ENCODE measurements at places on chromosomes 11 and 22. TPM values are rescaled to one million over a fixed set of nuclear protein-coding genes. Genes with fewer than 3 reads are reported as not detected.

GRCh38 chr11:34331329-34331728 lies 26.5 kb downstream of the ABTB2 start:
- H3K27me3 ChIP-seq, result peaks cover 15% of the 10 kb centered on the region
- H3K27ac ChIP-seq, result no peak overlapping the region
- H3K36me3 ChIP-seq, result no peaks in the 10 kb centered on the region
- H3K4me3 ChIP-seq, result no peak overlapping the region
- no peak for DNase-seq

- H3K4me1 ChIP-seq, result no peaks in the 10 kb centered on the region
- no peaks in the 10 kb centered on the region for H3K27me3 ChIP-seq
- DNase-seq, result no peak
- H3K36me3 ChIP-seq, result no peaks in the 10 kb centered on the region
- no peak overlapping the region for H3K27ac ChIP-seq
- H3K4me3 ChIP-seq, result no peak overlapping the region
Observed at GRCh38 chr11:103703954-103704353, 332.5 kb upstream of the DDI1 start.

DNA sequence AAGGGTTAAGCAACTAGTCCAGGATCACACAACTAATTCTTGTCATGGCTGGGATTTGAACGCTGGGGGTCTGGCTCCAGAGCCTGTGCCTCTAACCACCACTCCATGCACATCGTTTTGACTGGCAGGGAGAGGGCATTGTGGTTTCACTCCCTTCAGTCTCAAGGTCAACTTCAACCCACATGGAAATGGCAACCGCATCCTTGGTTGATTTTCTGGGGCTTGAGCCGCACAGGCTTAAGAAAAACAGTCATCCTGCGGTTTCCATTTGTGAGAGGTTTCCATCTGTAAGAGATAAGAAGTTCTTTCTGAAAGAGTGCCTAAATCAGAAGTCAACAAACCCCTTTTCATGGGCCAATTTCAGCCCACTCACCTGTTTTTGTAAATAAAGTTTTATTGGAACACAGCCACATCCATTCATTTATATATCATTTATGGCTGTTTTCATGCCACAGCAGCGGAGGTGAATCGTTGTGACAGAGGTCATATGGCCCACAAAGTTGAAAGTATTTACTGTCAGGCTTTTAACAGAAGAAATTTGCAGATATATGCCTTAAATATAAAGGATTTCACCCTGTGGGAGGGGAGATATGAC lies 65.7 kb downstream of the SGSM1 start:
- no peaks in the 10 kb centered on the region for H3K36me3 ChIP-seq
- DNase-seq, result no peak
- no peaks in the 10 kb centered on the region for H3K27me3 ChIP-seq
- no peak overlapping the region for H3K27ac ChIP-seq

DNA sequence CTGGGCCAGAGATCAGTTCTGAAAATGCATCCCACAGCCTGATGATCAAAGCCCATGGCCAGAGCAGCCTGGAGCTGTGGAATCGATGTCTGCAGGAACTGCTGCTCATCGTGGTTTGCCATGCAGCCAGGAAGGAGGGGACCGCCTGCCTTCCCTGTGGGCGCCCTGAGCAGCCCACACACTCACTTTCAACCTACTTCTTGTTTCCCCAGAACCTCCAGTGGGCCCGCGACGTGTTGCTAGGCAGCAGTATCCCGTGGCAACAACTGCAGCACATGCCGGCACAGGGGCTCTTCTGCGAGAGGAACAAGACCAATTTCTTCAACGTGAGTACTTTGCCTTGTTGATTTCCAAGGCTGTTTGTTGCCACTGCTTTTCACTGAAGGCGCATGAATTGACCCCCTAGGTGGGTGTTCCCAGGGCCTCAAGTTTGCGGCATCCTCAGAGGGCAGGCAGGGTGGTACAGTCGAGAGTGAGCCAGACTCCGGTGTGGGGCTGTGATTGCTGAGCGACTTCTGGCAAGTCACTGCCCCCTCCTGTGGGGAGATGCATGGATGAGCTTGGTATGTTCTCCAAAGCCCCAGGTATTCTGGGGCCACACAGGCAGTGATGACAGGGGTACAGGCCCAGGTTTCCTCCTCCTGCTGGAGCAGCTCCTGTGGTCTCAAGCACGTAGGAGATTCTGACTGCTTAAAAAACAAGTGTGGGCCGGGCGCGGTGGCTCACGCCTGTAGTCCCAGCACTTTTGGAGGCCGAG lies 47.0 kb upstream of the SUSD2 start:
- H3K4me3 ChIP-seq, result peak overlapping the region; percentile 15
- peaks cover 20% of the 10 kb centered on the region for H3K36me3 ChIP-seq
- H3K27ac ChIP-seq, result peak overlapping the region; percentile 42
- peak; percentile 78 for DNase-seq
- no peaks in the 10 kb centered on the region for H3K27me3 ChIP-seq

- H3K36me3 ChIP-seq, result no peaks in the 10 kb centered on the region
- DNase-seq, result no peak
- peaks cover 4% of the 10 kb centered on the region for H3K27me3 ChIP-seq
- H3K4me1 ChIP-seq, result peaks cover 11% of the 10 kb centered on the region
- H3K27ac ChIP-seq, result no peak overlapping the region
Observed at GRCh38 chr11:111465400-111465799, 46.8 kb downstream of the BTG4 start.

DNA sequence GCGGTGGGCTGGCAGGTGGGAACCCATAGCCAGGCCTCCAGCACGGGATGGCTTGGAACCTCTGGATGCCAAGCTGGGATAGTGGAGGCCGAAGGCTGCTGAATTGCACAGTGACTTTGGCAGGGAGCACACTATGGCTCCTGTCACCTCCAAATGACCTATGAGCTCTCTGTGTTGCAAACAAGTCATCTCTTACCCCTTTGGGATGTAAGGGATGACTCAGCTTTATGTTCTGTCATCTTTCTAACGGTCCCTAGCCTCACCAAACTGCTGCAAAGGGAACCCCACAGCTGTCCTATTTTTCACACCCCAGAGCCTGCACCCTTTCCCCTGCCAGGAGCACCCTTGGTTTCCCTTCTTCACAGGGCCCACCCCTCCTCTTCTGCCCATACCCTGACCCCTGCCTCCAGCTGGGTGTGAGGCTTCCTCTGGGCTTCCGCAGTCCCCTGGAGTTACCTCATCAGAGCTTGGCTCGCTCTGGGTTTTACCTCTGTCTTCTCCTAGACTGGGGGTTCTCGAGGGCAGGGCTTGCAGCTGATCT lies 2.7 kb upstream of the SCUBE1 start:
- peaks cover 67% of the 10 kb centered on the region for H3K27me3 ChIP-seq
- no peak overlapping the region for H3K4me3 ChIP-seq
- DNase-seq, result no peak
- H3K27ac ChIP-seq, result no peak overlapping the region

DNA sequence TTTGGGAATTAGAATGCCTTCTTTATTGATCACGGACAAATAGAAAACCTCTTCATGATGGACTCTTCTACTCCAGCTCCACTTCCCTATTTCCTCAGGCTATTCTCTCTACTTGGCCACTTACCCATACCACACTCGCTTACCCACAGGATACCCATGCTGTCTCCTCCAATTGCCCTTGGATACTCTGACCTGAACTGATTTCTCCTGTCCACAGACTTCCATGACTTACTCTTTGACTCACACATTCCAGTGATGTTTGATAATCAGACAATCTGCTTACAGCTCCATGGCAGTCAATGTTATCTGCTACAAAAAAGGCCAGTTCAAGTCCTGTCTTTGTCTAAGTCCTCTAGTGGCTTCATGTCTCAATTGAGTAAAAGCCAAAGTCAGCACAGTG lies 292.0 kb upstream of the CTSC start:
- no peak overlapping the region for H3K27ac ChIP-seq
- no peaks in the 10 kb centered on the region for H3K27me3 ChIP-seq
- H3K4me1 ChIP-seq, result no peaks in the 10 kb centered on the region
- no peaks in the 10 kb centered on the region for H3K36me3 ChIP-seq

GRCh38 chr11:77474684-77475060 lies 778 bp upstream of the PAK1 start:
- H3K4me3 ChIP-seq, result peak overlapping the region; percentile 77
- H3K27ac ChIP-seq, result peak overlapping the region; percentile 84
- H3K36me3 ChIP-seq, result no peaks in the 10 kb centered on the region
- H3K27me3 ChIP-seq, result peaks cover 4% of the 10 kb centered on the region
- peaks cover 13% of the 10 kb centered on the region for H3K4me1 ChIP-seq

- H3K36me3 ChIP-seq, result peaks cover 25% of the 10 kb centered on the region
- H3K27me3 ChIP-seq, result no peaks in the 10 kb centered on the region
- H3K4me3 ChIP-seq, result no peak overlapping the region
- H3K27ac ChIP-seq, result peak overlapping the region; percentile 98
- H3K4me1 ChIP-seq, result peaks cover 40% of the 10 kb centered on the region
Observed at GRCh38 chr22:40276996-40277823, 69.1 kb upstream of the ADSL start.

DNA sequence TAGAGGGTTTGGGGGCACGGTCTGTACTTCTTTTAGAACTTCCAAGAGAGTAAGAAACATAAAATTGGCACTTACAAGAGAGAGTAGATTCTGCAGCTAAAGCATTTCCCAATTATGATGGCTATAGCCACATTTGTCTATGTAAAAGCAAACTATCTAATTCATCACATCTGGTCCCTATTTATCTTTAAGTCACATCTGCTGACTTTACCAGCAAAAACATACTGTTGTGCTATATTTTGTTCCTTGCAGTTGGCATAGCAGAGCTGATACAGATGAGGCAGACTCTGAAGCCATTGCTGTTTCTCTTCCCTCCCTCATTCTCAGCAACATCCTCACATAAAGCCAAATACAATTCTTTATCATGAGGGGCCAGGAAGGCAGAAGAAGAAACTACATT lies 1533.5 kb upstream of the RAG2 start:
- no peak for DNase-seq
- no peaks in the 10 kb centered on the region for H3K36me3 ChIP-seq
- H3K27me3 ChIP-seq, result no peaks in the 10 kb centered on the region
- no peak overlapping the region for H3K27ac ChIP-seq
- no peaks in the 10 kb centered on the region for H3K4me1 ChIP-seq

DNA sequence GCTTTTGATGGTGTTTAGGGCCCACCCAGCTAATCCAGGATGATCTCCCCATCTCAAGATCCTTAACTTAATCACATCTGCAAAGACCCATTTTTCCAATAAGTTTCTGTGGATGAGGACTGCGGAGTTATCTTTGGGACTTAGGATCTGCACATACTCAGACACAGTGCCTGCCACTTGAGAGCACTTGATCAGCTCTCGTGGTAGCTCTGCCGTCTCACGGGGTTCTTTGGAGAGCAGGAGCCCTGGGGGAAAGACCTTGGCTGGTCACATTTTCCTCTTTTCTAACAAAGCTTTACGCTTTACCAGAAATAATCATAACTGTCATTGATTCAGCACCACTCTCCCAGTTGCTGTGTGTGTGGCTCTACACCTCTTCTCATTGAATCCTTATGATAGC lies 6.1 kb downstream of the HEPHL1 start:
- no peak overlapping the region for H3K4me3 ChIP-seq
- DNase-seq, result no peak
- H3K27ac ChIP-seq, result no peak overlapping the region
- peaks cover 12% of the 10 kb centered on the region for H3K27me3 ChIP-seq
- no peaks in the 10 kb centered on the region for H3K36me3 ChIP-seq

- peaks cover 9% of the 10 kb centered on the region for H3K4me1 ChIP-seq
- DNase-seq, result no peak
- H3K4me3 ChIP-seq, result no peak overlapping the region
- no peaks in the 10 kb centered on the region for H3K27me3 ChIP-seq
Observed at GRCh38 chr11:71992136-71992730, 6.5 kb upstream of the IL18BP start.

GRCh38 chr11:9313648-9314290 lies 624 bp downstream of the TMEM41B start:
- peak overlapping the region; percentile 96 for H3K4me3 ChIP-seq
- H3K36me3 ChIP-seq, result peaks cover 20% of the 10 kb centered on the region
- peaks cover 3% of the 10 kb centered on the region for H3K27me3 ChIP-seq
- H3K4me1 ChIP-seq, result peaks cover 38% of the 10 kb centered on the region
- no peak for DNase-seq
- H3K27ac ChIP-seq, result peak overlapping the region; percentile 96

DNA sequence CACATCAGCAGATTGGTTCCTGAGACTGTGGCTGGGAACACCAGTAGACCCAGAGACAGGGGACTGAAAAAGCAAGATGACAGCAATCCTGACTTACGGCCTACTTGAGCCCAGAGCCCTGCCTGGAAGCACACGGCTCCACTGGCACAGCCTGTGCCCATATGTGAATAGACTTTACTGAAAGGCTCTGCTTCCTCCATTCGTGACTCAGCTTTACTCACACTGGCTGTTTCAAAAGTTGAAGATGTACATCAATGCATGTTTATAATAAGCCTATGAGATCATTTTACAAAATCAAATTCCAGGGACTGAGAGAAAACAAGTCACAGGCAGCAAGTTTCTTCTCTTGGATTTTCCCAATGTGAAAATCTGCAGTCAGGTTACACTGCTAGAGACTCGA lies 134.6 kb upstream of the TEAD1 start:
- no peaks in the 10 kb centered on the region for H3K4me1 ChIP-seq
- DNase-seq, result no peak
- H3K4me3 ChIP-seq, result no peak overlapping the region

DNA sequence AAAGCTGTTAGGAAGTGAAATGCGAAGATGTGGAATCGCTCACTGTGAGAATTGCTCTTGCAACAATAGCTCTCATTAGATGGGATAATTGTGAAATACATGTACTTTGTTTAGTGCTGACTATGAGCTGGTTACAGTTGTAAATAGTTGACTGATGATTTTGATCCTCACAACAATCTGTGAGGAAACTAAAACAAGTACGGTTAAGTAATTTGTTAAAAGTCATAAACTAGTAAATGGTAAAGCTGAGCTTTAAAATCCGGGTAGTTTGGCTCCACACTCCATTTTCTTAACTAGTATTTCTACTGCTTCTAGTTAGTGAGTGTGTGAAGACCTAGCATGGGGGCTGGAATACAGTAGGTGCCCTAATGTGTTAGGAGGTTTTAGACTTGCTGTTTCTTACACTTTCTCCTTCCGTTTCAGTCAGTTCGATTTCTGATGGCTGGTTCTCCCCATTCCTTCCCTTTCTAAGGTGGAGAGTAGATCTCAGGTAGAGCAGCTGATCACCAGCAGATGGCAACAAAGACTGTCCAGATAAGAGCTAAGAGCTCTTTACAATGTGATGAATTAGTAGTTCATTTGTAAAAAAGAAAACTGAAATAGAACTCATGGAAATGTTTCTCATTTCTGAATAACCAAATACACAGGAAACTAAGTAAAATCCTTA lies 16.3 kb upstream of the CYP2R1 start:
- H3K4me1 ChIP-seq, result peaks cover 46% of the 10 kb centered on the region
- H3K27ac ChIP-seq, result no peak overlapping the region
- DNase-seq, result no peak

The MIOX gene
- not detected for total RNA-seq

The CABP7 gene
- total RNA-seq, result not detected

The C2CD2L gene
- 20.0 TPM for total RNA-seq

The HTR3B gene
- not detected for total RNA-seq

The C11orf97 gene
- total RNA-seq, result not detected

The CARD16 gene
- 17.6 TPM for total RNA-seq

The OR52I2 gene
- not detected for total RNA-seq
